ENCODE measurements at places on chromosomes 2 and 18.

- no peak for DNase-seq
These were observed 101.3 kb upstream of the SOX11 start for GRCh38 chr2:5590886-5591285.

- no peak for DNase-seq
These were observed 87.0 kb downstream of the CCDC141 start for GRCh38 chr2:178962805-178963433.

DNA sequence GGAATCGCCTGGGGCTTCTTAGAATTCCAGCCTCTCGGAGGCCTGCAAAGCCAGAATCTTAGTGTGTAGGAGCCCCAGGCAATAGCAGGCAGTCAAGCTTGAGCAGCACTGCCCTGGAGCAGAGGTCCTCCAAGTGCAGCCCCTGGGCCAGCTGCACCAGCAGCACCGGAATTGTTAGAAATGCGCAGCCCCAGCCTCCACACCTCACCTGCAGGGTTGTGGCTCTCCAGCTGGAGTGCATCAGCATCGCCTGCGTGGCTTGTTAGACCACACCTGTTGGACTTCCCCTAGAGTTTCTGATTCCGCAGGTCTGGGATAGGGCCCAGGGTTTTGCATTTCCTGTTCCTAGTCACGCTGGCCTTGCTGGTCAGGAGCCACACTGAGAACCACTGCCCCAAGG lies 100.3 kb downstream of the ASAP2 start:
- DNase-seq = no peak

DNA sequence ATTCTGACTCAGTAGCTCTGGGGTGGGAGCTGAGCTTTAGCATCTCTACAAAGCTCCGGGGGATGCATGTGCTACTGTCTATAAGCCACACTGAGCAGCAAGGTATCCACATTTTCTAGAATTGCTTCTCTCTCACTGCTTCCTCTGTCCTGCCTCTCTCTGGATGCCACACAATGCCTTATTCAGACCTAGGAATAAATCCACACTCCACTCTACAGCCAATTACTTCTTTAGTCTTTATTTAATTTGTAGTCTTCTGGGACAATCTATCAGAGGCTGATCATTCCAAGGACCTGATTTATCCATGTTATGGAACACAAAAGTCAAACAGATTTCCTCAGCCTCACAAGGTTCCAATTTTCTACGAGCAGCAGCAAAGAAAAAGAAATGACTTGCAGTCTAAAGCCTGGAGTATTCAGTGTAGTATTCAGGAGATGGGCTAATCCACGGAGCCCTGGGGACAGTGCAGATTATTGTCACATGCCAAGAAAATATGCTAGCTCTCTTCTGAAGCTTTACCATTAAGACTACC lies 4.4 kb downstream of the BCL2 start:
- no peak for DNase-seq

- DNase-seq = no peak
These were observed 99.4 kb upstream of the PID1 start for GRCh38 chr2:229370509-229370908.

All from natural killer cell (primary cell).